Activated naive CD4-positive, alpha-beta T cell (primary cell): ENCODE measurements at places on chromosomes 2 and 18.

DNA sequence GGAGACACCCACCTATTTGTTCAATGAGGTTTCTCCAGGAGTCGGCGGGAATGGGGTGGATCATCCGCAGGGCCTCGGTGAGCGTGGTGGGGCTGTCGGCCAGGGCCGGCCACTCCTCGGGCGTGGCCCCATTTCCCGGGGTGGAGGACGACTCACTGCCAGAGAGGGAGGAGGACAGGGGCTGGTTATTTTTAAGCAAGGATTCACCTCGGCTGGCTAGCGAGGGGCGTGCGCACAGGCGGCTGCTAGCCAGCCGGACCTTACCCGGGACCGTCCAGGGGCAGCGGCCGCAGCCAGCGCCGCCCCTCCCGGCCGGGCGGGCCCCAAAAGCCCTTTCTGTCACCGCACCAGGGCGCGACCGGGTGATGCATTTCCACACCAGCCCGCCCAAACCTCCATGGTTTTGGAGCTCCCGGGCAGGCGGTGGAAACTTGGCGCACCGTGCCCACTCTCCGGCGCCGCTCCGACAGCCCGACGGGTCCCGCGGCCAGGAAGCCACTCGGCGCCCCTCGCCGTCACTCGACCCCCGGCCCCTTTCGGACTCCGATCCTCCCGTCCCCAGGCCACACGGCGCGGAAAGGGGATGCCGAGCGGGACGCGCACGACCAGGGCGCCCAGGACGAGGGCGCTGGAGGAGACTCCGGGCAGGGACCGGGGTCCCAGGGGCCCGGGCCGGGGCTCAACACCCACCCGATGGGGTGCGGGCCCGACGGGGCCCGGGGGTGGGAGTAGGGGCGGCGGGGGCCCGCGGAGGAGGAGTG is 57.1 kb downstream of the SNORC start:
- DNase-seq: no peak

GRCh38 chr18:3552305-3552704 is 102.3 kb downstream of the TGIF1 start:
- DNase-seq: no peak

DNA sequence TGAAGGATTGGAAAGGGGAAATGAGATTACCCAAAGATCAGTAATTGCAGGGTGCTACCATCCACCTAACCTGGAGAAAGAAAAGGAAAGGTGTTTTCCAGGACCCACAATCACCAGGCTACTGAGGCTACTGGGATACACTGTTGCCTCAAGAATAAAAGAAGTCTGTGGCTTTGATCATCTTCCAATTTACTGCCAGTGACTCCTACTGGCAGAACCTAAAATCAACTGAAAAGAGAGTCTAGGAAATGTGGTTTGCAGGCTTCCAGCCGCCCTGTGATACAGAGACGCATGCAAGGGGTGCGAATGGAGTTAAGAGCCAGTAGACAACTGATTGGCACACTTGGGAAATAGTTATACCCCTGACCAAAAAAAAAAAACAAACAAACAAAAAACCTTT is 16.6 kb upstream of the TTL start:
- no peak for DNase-seq

DNA sequence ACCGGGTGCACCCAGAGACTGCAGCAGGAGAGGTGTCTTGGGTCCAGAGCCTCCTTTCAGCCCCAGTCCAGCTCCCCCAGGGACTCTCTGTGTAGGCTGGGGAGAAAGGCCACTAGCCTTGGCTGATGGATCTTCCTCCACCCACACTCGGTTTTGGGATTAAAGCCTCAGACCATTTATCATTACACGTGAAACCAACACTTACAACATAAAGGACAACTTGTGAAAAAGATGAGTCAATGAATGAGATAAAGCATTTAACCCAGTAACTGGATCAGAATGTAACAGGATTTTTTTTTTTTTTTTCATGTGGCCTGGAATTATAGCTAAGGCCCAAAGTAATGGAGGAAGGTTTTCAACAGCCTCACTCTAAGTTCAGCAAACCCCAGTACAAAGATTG is 32.1 kb downstream of the NAT8 start:
- no peak for DNase-seq

- DNase-seq: no peak
These were observed 141.0 kb downstream of the THADA start for GRCh38 chr2:43454791-43455190.

- no peak for DNase-seq
These were observed 1564.6 kb upstream of the NXPH2 start for GRCh38 chr2:140344838-140345237.

- no peak for DNase-seq
These were observed 4.6 kb downstream of the C2orf81 start for GRCh38 chr2:74416778-74417177.

DNA sequence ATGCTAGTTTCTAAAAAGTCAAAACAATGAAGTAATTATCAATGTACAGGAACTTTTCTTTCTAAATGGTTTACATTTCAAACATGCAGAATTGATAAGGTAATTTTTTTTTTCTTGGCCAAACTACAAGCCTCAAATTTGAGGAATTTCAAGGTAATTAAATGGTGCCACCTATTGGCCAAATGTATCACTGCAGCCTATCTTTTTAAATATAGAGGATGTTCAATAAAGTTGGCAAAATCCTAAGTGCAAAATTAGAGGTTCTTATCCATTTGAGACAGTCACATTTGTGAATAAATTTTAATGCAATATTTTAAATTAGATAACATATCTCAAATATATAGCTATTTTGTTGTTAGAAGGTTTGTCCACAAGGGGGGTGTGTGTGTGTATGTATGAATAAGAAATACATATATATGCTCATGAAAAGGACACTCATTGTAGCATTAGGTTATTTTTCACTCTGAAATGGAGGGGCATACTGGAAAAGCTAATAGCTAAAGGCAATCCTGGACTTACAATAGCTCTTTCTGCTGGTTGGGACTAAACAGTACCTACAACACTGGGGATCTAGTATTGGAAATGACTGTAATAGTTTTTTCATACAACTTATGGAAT is 26.2 kb downstream of the MMADHC start:
- DNase-seq: no peak

GRCh38 chr18:41135146-41135545 is 819.9 kb upstream of the PIK3C3 start:
- DNase-seq: no peak

DNA sequence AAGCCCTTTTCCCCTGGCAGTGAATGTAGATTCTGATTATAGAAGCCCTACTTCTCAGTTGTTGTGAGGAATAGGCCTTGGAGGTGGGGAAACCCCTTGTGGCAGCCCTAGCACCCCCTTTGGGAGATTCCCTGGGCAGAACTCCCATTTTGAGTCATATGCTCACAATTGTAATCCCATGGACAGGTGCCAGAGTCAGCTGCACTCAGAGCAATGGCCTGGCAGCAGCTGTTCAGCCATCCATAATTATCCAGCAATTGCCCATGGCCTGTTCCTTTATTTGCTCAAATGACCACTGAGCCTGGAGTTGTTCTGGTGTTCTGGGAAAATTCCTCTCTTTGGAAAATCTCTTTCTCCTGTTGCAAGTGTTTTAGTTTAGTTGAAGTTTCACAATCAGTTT is 71.7 kb downstream of the PTRHD1 start:
- no peak for DNase-seq

DNA sequence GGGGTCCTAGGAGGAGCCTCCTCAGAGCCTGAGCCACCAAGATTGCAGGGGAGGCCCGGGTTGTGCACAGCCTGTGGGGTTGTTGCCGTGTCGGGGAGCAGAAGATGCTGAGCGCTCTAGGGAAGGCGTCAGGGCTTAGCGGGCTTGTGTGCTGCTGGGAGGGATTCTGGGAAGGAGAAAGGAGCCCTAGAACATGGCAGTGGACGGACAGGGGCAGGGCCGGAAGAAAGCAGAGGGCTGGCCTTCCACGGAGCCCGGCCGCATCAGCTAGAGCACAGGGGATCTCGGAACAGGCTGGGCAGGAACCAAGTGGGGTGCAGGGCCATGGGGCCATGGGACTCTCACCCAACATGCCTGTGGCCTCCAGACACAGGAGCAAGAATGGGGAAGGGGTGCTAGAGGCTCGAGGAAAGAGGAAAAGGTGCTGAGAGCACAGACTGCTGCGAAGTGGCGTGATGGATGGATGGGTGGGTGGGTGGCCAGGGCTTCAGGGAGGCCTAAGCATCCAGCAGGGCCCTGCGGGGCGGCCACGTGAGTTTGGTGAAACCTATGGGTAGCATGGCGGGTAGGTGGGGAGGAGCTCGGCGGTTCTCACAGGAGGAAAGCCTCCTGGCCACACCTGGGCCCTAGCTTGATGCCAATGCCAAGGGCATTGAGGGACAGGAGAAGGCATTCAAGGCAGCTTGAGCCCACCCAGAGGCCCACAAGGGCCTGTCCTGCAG is 35.8 kb downstream of the MTERF4 start:
- no peak for DNase-seq

DNA sequence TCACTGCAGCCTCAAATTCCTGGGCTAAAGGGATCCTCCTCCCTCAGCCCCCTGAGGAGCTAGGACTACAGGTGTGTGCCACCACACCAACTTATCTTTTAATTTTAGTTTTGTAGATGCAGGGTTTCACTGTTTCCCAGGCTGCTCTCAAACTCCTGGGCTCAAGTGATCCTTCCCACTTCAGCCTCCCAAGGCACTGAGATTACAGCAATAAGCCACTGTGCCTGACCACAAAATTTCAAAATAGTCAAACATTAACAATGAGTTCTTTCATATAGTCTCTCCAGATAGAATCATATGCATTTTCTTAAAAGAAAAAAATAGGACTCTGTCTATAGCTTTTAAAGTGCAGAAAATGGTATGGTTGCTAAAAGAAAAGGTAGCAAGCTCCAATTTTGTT is 24.9 kb upstream of the PID1 start:
- no peak for DNase-seq

GRCh38 chr18:28177828-28178635 is 1.1 kb upstream of the CDH2 start:
- DNase-seq: no peak

GRCh38 chr18:26442126-26442525 is 106.2 kb downstream of the KCTD1 start:
- no peak for DNase-seq

DNA sequence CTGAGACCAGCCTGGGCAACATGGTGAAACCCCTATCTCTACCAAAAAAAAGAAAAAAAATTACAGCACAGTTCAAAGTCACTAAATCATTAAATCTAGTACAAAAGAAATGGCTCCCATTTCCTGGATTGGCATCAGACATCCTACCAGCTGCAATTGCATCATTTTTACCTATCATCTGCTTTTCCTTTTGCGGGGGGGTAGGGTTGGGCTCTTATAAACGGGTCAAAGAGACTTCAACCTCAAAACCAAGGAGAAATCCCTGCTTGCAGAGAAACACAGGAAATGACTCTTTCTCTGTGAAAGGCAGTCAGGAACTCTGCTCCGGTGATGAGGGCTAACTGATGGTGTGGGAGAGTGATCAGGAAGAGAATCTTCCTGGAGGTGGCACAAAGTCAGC is 45.3 kb upstream of the RFX8 start:
- DNase-seq: no peak

- no peak for DNase-seq
These were observed 2.9 kb downstream of the FBLN7 start for GRCh38 chr2:112140899-112141625.

DNA sequence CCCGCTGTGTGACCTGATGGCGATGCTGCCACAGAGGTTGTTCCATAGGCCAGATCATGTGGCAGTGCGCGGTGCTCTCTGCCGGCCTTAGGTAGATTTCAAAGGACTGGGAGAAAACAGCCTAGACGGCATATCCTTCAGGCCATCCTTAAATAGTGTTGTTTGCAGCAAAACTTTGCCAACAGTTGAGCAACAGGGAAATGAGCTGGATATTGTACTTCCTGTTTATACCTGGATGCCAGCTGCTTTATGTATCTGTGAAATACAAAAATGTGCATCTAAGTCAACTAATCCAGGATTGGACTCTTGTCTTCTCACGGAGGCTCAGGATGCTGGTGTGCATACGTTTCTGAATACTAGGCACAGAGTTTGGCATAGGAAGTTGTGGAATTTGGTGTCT is 107.1 kb downstream of the EML6 start:
- DNase-seq: no peak

- no peak for DNase-seq
These were observed 36.5 kb downstream of the HS1BP3 start for GRCh38 chr2:20614201-20615067.

GRCh38 chr2:19038071-19039015 is 320.1 kb downstream of the OSR1 start:
- no peak for DNase-seq

DNA sequence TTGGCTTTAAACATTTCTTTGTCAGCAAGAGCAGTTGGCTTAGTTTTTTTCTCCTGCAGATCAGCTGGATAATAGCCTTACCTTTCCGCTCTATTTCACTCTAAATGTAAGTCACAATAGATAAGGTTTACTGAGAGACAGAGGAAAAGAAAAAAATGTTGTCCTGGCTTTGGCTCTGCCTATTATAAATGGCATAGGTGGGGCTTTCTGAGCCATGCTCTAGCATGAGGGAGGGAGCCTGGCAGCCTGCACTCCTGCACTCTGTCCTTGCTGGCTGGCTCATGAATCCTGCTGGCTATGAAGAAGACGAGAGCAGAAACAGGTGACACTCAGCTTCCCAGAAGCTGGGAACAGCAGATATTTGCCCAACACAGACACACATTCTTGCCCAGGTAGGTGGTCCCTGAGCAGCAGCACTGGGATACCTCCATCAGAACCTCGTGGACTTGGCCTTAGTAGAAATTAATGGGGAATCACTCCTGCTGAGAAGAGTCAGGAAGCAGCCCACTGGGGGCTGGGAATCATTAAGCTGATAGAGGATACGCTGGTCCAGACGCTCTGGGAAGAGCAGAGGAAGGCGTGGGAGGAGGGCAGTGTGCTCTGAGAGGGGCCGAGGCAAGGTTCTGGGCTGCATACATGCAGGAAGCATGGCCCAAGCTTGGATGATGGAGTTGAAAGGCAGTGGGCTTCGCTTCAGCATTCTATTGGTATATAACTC is 514.4 kb upstream of the HS6ST1 start:
- DNase-seq: no peak

DNA sequence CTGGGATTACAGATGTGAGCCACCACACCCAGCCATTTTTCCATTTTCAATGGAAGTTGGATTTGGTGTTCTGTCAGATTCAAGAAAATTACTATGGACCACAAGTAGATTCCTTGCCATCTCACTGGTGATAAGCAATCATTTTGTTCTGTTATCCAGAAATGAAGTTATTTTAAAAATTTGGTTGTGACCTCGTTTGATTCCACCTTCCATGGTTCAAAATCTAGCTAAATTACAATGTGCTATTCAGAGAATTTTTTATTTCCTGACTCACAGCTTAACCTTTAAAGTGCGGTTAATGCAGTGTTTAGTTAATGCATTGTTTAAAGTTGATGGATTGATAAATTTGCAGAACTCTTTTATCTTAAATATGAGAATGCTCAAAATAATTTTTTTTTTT is 243.2 kb upstream of the BOD1L2 start:
- DNase-seq: no peak

- DNase-seq: no peak
These were observed 316.6 kb downstream of the RDH14 start for GRCh38 chr2:18243816-18244215.
